ENCODE measurements at places on chromosomes 12 and 14.

DNA sequence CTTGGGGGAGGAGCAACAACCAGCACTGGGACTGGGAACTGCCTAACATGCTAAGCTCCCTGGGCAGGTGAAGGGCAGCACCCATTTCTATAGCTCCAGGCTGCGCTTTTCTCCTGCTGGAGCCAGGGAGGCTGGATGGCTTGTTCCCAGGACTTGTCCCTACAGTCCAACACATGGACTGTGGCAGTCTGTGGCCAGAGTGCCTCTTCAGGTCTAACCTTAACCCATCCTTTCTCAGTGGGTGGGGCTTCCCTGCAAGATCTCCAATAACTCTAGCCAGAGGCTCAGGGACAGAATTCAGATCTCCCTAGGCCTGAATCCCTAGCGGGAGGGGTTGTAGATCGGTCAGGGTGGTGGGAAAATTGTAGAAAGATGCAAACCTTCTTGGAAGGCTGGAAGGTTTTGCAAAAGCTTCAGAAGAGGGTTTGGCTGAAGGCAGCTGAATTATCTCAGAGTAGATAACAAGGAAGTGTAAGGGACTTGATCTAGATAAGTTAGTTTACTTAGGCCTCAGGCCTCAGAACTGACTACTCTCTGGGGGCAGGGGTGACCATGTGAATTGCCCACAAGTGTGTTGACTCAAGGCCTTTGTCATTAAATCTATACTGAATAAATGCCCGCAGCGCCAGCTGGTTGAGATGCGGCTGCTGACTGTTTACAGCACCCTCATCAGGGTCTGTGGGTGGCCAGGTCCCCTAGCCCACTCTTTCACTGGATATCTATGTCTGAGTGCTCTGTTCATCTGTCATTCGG lies 60.7 kb downstream of the SSPN start:
- no peaks in the 10 kb centered on the region for H3K27me3 ChIP-seq
- no peaks in the 10 kb centered on the region for H3K36me3 ChIP-seq
- H3K4me1 ChIP-seq, result no peaks in the 10 kb centered on the region
- H3K4me3 ChIP-seq, result no peak overlapping the region
- H3K27ac ChIP-seq, result no peak overlapping the region
- no peak for DNase-seq

- H3K36me3 ChIP-seq, result no peaks in the 10 kb centered on the region
- H3K27ac ChIP-seq, result no peak overlapping the region
- no peaks in the 10 kb centered on the region for H3K4me1 ChIP-seq
- no peaks in the 10 kb centered on the region for H3K27me3 ChIP-seq
- no peak for DNase-seq
- H3K4me3 ChIP-seq, result no peak overlapping the region
Observed at GRCh38 chr12:32902287-32902997, 5.9 kb upstream of the PKP2 start.

DNA sequence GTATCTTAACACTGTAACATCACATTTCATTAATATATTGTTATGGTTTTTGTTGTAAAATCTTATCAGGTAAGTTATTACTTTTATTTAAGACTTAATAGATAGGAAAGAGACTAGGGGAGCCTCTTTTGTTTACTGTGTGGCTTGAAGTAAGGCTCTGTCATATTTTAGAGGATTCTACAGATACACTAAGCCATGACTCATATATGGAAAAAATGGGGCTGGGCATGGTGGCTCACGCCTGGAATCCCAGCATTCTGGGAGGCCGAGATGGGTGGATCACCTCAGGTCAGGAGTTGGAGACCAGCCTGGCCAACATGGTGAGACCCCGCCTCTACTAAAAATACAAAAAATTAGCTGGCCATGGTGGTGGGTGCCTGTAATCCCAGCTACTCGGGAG lies 23.6 kb upstream of the NPFF start:
- H3K4me3 ChIP-seq, result no peak overlapping the region
- DNase-seq, result no peak
- no peaks in the 10 kb centered on the region for H3K4me1 ChIP-seq

GRCh38 chr12:16607906-16608775 lies 2.2 kb upstream of the LMO3 start:
- H3K27ac ChIP-seq, result no peak overlapping the region
- no peak overlapping the region for H3K4me3 ChIP-seq
- DNase-seq, result no peak
- no peaks in the 10 kb centered on the region for H3K27me3 ChIP-seq
- H3K36me3 ChIP-seq, result no peaks in the 10 kb centered on the region
